ENCODE measurements at places on chromosomes 12 and 14. TPM values are rescaled to one million over a fixed set of nuclear protein-coding genes. Genes with fewer than 3 reads are reported as not detected.

Gene PRH2
- total RNA-seq, result not detected

Gene KRT79
- not detected for total RNA-seq

Gene TMEM263
- 27.7 TPM for total RNA-seq

Gene LYZ
- 83.4 TPM for total RNA-seq

All from Peyer's patch (tissue), 4 donors.